WTC11 (cell line): ENCODE measurements at places on chromosomes 3 and 15. TPM values are rescaled to one million over a fixed set of nuclear protein-coding genes. Genes with fewer than 3 reads are reported as not detected.

THPO gene
- 0.55 to 1.4 TPM (median 1.0 TPM) in 3 replicates for total RNA-seq

IQCH gene
- total RNA-seq, result 1.9 to 2.0 TPM (median 1.9 TPM) in 3 replicates

TEX9 gene
- total RNA-seq, result 10.2 to 12.2 TPM (median 11.1 TPM) in 3 replicates

DNA sequence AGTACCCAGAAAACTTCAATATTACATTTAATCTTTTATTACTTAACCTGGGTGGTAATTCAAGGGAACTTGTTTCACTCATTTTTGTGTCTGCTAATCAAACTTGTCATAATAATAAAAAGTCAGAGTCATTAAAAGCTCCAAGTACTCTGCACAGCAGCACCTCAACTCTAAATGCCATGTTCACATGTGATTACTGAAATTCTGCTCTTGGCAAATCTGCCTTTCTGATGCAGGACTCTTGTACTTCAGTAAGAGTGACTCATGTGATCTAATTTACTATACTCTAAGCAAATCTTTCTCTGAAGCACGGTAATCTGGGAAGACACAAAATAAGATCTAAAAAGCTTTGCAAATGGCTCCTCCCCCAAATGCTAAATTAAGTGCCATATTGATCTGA, 6.4 kb downstream of the ROBO1 start:
- no peak for DNase-seq

CYP1A2 gene
- total RNA-seq, result 0.07 TPM in 1 of 3 replicates, not detected in the others
